Activated CD4-positive, alpha-beta memory T cell treated with anti-CD3 and anti-CD28 coated beads for 36 hours (primary cell): ENCODE measurements at places on chromosomes 2 and 18. TPM values are rescaled to one million over a fixed set of nuclear protein-coding genes. Genes with fewer than 3 reads are reported as not detected.

- no peak for DNase-seq
Observed at GRCh38 chr2:197571627-197572271, 55.9 kb downstream of the MOB4 start.

DNA sequence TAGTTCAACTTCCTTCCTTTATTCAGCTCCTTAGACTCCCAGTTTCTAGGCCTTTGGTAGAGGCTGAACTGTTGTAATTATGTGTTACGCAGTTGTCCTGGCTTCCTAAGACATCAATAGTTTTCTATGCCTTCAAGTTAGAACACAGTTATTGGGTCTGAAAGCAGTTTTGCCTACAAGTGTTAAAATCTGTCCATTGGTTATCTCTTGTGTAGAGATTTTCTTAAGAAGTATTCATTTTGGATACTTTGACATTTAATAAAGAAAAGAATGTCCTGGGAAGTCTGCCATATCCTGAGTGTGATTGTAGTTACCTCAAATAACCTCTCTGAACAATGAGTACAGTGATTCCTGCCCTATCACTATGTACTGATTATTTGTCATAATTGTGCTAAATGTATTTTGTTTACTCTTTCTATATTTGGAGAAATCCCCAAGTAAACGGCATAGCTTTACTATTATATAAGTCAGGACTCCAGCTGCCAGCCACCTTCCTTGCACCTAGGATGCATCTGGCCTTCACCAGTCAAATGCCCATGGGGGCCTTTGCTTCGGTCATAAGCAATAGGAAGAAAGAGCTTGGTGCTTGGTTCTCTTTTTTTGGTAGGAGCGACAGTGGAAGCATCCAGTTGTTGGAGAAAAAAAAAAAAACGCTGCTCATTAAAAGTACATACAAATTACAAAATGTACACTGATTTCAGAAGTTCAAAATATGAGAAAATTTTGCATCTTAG lies 449.5 kb upstream of the PKDCC start:
- no peak for DNase-seq

RGPD4 gene
- total RNA-seq, result 0.05 TPM

DNA sequence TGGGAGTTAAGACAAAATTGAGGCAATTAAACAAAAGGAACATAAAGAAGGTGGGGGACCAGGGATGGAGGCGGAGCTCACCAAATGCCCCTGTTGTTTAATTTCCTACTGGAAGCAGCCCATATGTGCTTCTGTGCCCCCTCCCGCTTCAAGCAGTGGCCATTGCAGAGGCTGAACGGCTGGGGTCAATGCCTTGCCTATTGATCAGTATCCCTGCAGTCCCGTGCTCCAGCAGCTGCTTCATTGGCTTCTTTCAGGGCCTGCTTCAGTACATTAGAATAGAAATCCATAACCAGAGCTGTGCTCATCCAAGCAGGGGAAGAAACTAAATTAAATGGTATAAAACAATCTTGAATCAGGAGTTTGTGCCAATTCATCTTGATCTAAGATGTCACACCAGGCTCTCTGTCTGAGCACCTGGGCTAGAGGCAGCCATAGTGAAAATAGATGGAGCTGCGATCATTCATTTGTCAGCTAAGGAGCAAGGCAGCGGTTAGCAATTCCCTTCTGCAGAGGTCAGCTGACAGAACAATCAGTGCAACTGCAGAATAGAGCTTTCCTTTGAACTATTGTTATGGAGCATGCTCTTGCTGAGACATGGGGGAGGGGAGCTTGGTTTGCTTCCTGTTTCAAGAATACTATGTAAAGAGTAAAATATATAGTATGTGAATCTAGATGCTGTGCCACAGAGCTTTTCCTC lies 222.4 kb downstream of the WDR7 start:
- DNase-seq, result no peak

GRCh38 chr2:216776066-216776850 lies 80.9 kb upstream of the IGFBP5 start:
- no peak for DNase-seq

DNA sequence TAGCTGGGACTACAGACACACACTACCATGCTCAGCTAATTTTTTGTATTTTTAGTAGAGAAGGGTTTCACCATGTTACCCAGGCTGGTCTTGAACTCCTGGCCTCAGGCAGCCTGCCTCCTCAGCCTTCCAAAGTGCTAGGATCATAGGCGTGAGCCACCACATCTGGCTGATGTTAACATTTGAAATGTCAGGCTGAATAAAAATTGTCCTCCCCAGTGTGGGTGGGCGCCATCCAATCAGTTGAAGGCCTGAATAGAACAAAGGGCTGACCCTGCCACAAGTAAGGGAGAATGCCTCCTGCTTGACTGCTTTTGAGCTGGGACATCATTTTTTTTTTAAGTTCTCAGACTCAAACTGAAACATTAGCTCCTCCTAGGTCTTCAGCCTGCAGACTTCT lies 21.0 kb upstream of the RHOB start:
- DNase-seq, result peak; percentile 6

GRCh38 chr2:109398366-109399015 lies 215.3 kb downstream of the SEPTIN10 start:
- DNase-seq, result no peak

DNA sequence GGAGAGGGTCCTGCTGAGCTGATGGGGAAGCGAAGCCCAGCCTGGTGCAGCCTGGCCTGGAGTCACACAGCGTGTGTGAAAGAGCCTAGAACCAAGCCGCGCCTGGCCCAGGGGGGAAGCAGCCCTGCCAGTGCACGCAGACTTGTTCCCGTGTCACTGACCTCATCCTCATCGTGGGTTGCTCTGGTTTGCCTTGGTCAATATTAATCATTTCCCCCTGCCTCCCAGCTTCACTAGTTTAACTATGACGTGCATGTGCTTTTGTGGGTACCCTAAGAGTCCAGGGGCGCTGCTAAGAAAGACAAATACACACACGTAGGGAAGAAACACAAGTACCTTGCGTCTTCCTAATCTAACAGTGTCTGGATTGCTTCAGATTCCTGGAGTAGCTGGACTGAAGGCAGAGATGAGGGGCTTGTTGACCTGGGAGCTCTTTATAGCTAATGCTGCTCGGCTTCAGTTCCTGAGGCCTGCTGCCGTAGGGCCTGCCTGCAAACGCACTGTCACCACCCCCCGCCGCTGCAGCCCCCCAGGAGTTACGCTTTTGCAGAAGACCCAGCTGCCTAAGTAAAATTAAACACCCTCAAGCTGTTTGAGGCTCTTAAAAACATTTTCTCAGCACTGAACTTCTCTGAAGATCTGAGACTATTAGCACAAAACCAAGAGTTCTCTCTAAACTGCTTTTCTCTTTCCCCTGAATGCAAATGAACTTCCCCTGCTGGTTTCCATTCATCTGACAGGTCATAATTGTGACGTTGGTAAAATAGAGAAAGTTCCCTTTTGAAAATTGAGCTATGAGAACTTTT lies 159.2 kb downstream of the FAM210A start:
- DNase-seq, result peak; percentile 65

GRCh38 chr2:45709137-45709536 lies 57.7 kb downstream of the PRKCE start:
- DNase-seq, result no peak

SGO2 gene
- total RNA-seq, result 40.5 TPM
